ENCODE measurements at places on chromosomes 5 and 9. TPM values are rescaled to one million over a fixed set of nuclear protein-coding genes. Genes with fewer than 3 reads are reported as not detected.

Gene IL5
- not detected for total RNA-seq

Gene POC5
- total RNA-seq, result 16.9 TPM

Gene RAB24
- 74.4 TPM for total RNA-seq

Gene IFNK
- total RNA-seq, result not detected

Gene C1QTNF3
- total RNA-seq, result 0.53 TPM

Gene BSPRY
- total RNA-seq, result 33.9 TPM

Gene TCF7
- 7.6 TPM for total RNA-seq

Gene RMND5B
- total RNA-seq, result 65.8 TPM

Gene SEC16A
- total RNA-seq, result 49.1 TPM

Gene SLC46A2
- 0.57 TPM for total RNA-seq

Gene BNC2
- total RNA-seq, result 41.8 TPM

Gene TAS2R1
- not detected for total RNA-seq

Gene TMEM203
- 28.9 TPM for total RNA-seq

Gene INSYN2B
- total RNA-seq, result not detected

Gene TMEM250
- total RNA-seq, result 39.5 TPM

Gene GGTA1
- total RNA-seq, result 24.5 TPM

GRCh38 chr5:132498152-132498551 lies 7.6 kb upstream of the IRF1 start:
- no peak for DNase-seq

- no peak for DNase-seq
These were observed 109.6 kb downstream of the BAAT start for GRCh38 chr9:101274971-101275768.

- DNase-seq, result no peak
These were observed 7.9 kb upstream of the RAI14 start for GRCh38 chr5:34648039-34648839.

DNA sequence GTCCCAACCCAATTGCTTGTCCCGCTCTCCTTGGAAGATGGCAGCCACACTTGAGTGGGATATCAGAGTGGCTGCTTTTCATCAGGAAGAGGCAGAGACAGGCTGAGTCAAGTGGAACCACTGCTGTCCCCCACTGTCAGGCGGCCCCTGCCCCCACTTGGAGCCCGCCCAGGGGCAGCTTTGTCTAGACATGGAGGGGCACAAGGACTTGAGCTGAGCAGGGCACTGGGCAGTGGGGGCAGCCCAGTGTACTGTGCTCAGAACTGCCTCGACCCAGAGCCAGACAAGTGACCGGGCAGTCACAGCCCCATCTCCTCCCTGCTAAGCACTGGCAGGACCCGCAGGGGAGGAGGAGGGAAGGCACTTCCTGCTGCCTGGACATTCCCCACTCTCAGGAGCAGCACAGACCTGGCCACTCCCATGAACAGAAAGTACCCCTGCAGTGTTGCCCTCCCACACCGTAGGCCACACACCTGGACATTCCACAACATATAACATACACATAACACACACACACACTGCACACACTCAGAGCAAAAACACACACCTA lies 91.0 kb downstream of the MRPL36 start:
- no peak for DNase-seq

DNA sequence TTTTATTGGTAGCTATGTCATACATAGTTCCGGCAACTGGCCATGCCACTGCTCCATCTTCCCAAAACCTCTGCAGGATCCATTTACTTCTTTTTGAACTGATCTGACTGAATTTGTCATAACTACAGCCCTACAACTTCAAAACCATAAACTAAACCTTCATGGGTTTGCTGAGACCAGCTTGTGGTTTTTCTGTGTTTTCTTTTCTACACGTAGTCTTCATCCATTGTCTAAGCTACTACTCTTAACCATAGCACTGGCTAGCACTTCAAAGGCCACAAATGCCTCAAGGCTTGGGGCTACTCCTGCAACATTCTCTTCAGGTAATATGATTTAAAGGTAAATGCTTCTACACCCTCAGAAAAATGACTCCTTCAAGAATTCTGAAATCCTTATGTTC lies 9.0 kb upstream of the KIF2A start:
- no peak for DNase-seq

- no peak for DNase-seq
These were observed 201.3 kb downstream of the HINT1 start for GRCh38 chr5:130963798-130964197.

DNA sequence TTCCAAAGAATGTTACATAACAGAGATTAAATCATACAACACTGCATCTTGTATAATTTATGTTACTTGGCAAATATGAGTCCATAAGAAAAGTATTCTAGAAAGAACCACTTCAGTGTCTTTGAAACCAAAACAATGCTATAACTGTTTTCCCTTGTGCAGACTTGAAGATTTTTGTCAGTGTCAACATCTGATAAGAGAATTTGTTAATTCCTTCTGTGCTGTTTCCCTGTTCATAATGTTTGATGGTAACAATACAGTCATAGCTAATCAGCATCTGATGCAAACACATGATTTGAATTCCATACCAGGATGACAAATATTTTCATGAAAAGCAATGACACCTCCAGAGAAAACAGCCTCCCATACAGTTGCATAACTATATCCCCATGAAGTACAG lies 306.8 kb downstream of the SEMA5A start:
- no peak for DNase-seq

DNA sequence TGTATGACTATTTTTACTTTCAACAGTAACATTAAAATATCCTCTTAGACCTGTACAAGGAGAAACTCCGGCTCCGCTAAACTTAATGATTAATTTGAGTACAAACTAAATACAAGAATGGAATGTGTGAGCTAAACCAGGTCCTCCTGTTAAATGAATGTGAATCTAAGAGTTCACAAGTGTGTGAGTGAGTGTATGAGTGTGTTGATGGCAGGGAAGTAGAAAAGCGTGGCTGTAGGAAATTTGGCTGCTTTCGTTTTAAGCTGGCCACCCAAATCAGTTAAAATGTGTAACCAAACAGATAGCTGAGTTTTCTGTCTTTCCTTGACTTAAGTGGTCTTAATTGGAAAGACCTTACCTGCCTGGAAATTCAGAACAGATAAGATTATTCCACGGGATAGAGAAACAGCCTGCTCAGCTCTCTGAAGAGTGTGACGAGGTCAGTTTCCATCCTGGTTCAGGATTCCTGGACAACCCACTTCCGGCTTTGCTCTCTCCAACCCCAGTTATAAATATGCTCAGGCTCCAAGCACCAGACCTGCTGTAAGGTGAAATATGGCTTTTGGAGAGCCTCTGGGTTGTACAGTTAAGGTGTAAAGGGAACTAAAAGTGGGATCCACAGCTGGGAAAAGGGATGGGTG lies 908.6 kb upstream of the EDIL3 start:
- no peak for DNase-seq

GRCh38 chr5:135251093-135251492 lies 147.9 kb downstream of the MACROH2A1 start:
- DNase-seq, result no peak

DNA sequence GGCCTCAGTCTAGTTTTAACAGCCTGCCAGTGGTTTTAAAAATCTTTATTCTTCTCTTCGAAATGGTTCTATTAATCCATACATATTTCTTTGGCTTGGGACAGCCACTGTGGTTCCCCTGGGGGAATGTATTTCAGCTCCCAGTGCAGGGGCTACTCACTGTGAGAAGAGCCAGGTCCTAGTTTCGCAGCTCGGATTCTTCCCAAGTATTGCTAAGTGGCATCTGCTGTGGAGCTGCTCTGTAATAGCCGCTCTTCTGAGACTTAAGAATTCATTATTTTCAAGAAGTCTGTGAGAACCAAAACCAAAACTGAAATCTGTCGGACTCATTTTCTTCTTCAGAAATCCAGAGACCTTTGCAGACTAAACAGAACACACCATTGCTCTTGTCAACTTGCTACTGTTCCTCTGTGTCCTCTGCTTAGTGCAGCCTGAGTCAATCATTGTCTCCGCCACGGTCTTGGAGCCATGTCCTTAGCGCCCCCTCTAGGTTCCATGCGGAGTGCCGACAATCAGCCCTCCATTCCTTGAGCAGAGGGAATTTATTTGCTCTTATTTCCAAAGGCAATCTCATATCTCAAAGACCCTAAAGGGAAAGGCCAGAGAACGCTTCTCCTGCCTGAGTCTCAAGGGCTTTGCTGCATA lies 478.2 kb downstream of the SPATA31D1 start:
- DNase-seq, result no peak

DNA sequence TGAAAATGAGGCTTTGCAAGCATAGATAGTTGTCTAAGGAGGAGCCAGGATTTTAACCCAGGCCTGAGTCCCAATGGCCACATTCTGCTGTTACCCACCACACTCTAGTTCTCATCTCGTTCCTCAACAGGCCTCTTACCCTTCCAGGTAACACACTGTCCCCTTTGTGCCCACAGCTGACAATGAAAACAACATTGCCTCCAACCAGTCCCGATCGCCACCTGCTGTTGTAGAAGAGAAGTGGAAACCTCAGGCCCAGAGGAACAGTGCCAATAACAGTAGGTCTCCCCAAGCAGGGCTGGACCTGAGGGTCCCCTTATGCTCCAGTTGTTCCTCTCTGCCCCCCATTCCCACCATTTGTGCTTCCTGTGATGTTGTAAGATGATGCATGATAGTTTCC lies 30.4 kb downstream of the AMBP start:
- no peak for DNase-seq

DNA sequence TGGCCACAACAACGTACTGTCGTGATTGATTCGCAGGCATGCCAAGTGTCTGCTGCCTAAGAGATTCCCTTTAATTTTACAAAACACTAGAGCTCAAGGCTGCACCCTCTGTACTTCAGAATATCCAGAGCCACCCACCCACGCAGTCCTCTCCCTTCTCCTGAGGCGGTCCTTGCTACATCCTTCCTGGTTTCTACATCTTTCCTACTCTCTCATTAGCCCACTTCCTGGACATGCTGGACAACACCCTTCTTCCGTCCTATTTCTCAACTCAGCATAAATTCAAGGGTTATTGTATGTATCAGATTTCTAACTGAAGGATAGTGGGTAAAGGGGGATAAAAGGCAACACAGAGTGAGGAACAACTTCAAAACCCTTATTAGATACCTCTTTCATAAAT lies 148.4 kb upstream of the MAP3K1 start:
- DNase-seq, result no peak

- DNase-seq, result no peak
These were observed 84.2 kb downstream of the ESM1 start for GRCh38 chr5:54900984-54901725.

DNA sequence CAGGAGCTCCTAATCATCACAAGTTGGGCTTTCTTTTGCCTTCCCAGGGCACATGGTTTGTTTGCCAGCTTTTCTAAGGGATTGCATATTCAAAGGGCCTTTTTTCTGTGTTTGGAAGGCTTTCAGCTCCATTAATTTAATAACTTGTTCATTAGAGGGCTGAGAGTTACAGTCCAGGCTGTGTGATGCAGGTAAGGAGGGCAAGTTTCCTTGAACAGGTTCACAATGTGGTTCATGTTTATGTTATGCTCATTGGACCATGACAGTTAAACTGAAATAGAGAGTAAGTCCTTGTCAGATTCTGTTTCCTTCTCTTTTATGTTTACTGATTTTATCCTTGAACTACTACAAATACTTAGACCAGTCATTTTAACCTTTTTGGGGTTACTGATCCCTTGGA lies 174.4 kb downstream of the MARCHF11 start:
- no peak for DNase-seq

GRCh38 chr5:10059556-10059955 lies 190.1 kb downstream of the ATPSCKMT start:
- no peak for DNase-seq

DNA sequence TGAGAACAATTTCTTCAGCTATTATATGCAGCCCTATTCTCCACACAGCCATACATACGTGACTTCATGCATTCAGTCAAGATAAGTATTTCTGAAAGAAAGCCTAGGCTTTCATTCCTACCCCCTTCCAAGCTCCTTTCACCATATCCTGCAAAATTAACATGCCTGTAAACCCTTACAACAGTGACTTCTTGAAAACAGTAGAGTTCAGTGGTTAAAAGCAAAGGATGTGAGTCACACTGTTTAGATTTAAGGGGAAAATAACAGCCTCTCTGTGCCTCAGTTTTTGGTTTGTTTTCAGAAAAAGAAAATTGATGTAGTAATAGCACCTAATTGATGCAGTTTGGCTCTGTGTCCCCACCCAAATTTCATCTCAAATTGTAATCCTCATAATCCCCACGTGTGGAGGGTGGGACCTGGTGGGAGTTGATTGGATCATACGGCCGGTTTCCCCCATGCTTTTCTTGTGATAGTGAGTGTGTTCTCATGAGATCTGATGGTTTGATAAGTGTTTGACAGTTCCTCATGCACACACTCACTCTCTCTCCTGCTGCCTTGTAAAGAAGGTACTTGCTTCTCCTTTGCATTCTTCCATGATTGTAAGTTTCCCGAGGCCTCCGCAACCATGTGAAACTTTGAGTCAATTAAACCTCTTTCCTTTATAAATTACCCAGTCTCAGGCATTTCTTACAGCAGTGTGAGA lies 264.8 kb downstream of the CETN3 start:
- no peak for DNase-seq

- no peak for DNase-seq
These were observed 138.1 kb downstream of the ARRDC3 start for GRCh38 chr5:91245074-91245452.

DNA sequence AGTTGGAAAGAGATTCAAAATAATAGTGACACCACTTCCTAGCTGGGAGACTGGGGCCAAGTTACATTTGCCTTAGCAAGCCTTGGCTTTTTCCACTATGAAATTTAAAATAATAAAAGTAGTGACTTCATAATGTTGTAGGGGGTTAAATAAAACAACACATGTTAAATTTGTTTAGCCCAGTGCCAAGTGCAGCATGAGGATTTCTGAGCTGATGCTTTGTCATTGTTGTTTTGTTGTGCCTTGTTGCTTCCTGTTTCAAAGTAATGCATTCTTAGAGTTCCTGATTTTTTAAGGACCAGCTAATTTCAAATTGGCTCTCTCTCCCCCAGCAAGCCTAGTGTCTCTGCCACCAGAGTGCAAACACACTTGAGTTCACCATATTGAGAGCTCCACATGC lies 270.7 kb upstream of the PAPPA start:
- DNase-seq, result no peak

GRCh38 chr5:5598547-5599113 lies 176.2 kb downstream of the ICE1 start:
- no peak for DNase-seq

- no peak for DNase-seq
These were observed 1.4 kb downstream of the ALAD start for GRCh38 chr9:113399646-113400200.

GRCh38 chr5:77945874-77946273 lies 169.7 kb upstream of the TBCA start:
- no peak for DNase-seq

GRCh38 chr5:134784946-134785620 lies 26.5 kb downstream of the DDX46 start:
- DNase-seq, result no peak

GRCh38 chr5:84113246-84114105 lies 271.2 kb downstream of the EDIL3 start:
- DNase-seq, result no peak

- no peak for DNase-seq
These were observed 232.4 kb downstream of the ESM1 start for GRCh38 chr5:54753034-54753433.
